Activated CD8-positive, alpha-beta T cell treated with anti-CD3 and anti-CD28 coated beads, Interleukin-2, amount 10 ng/mL, durations not matched to agents 7 days and 5 days (primary cell): ENCODE measurements at places on chromosomes 1 and 21.

DNA sequence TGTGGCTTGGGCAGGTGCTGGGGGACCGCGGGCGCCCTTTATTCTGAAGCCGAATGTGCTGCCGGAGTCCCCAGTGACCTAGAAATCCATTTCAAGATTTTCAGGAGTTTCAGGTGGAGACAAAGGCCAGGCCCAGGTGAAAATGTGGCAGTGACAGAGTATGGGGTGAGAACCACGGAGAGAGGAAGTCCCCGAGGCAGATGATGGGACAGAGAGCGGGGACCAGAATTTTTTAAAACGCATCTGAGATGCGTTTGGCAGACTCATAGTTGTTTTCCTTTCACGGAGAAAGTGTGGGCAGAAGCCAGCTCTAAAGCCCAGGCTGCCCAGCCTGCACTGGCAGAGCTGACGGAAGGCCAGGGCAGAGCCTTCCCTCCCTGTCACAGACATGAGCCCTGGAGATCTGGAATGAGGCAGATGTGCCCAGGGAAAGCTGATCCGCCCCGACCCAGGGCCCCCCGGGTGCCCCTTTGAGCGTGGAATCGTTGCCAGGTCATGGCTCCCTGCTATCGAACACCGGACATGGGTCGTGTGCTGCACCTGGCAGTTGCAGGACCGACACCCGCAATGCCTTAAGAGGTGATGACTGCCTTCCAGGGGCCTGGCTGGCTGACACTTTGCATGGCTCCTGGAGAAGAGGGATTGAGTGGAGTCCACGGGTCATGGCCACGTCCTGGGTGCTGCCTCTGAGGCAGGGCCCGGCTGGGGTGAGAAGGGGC, 6.5 kb upstream of the SLX9 start:
- H3K27ac ChIP-seq: no peak overlapping the region
- no peaks in the 10 kb centered on the region for H3K27me3 ChIP-seq
- DNase-seq: no peak
- H3K36me3 ChIP-seq: peaks cover 7% of the 10 kb centered on the region

DNA sequence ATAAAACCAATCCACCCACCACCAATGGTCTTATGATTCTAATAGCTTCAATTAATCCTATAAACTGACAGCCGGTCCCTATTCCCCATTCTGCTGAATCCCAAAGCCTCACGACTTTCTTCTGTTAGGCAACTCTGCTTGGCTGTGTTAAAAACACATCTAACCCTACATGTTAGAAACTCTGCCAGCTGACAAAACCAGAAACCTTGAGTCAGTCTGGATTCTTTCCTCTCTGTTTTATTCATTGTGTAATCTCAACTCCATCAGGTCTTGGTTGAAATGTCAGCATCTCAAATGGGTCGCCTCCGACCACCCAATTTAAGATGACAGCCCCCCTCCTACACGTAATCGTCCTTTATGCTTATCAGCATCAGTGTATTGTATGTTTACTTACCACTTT, 312.1 kb downstream of the DISC1 start:
- no peaks in the 10 kb centered on the region for H3K27me3 ChIP-seq
- H3K4me1 ChIP-seq: no peaks in the 10 kb centered on the region
- no peak overlapping the region for H3K4me3 ChIP-seq
- H3K27ac ChIP-seq: no peak overlapping the region

GRCh38 chr1:228804640-228805413, 69.5 kb downstream of the RHOU start:
- DNase-seq: peak; percentile 83
- H3K4me3 ChIP-seq: peak overlapping the region; percentile 59
- peaks cover 13% of the 10 kb centered on the region for H3K36me3 ChIP-seq
- H3K27ac ChIP-seq: peak overlapping the region; percentile 93
- H3K4me1 ChIP-seq: peaks cover 86% of the 10 kb centered on the region

DNA sequence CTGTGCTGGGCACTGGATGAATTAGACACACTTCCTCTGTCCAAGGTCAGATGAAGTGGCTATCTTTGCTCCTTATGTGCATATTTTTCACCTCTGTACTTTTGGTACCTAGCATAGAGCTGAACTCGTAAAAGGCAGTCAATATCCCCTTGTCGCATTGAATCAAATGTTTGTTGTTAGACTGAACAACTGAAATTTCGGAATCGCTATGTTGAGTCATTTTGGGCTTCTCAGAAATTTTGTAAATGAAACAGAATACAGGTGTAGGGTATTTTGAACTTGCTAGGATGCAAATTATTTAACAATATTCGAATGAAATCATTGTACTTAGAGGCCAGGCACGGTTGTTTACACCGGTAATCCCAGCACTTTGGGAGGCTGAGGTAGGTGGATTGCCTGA, 48.0 kb downstream of the PDE4B start:
- H3K4me1 ChIP-seq: no peaks in the 10 kb centered on the region
- no peak overlapping the region for H3K4me3 ChIP-seq
- peaks cover 20% of the 10 kb centered on the region for H3K27me3 ChIP-seq
- H3K27ac ChIP-seq: no peak overlapping the region

DNA sequence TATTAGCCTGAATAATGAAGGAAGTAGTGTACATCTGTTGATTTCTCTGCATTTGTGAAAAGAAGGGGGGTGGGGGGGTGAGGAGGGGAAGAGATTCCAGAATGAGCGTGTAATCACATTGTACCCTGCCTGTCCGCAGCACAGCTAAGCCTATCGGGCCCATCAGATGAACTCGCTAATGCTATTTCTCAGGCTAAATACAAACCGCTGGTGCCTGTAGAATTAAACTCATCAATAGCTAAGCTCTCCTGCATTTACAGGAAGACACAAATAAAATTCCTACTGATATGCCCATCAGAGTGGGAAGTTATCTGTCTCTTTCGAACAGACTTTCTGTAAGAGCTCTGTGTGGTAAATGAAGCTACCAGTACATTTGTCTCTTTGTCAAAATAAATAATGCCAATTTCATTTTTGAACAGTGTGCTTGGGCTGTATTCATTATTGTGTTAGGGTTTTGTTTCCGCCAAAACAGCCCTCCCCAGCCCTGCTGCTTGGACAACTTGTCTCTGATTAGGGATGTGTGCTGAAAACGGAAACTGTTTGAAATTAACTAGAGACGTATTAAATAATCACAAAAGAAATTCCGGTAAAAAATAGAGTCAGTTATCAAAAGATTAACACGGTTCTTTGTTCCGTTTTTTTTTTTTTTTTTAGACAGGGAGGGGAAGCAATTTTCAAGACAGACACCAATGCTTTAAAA, 305.4 kb downstream of the TTLL7 start:
- peak overlapping the region; percentile 74 for H3K4me3 ChIP-seq
- H3K27me3 ChIP-seq: no peaks in the 10 kb centered on the region
- DNase-seq: no peak
- H3K36me3 ChIP-seq: no peaks in the 10 kb centered on the region
- peaks cover 17% of the 10 kb centered on the region for H3K4me1 ChIP-seq

DNA sequence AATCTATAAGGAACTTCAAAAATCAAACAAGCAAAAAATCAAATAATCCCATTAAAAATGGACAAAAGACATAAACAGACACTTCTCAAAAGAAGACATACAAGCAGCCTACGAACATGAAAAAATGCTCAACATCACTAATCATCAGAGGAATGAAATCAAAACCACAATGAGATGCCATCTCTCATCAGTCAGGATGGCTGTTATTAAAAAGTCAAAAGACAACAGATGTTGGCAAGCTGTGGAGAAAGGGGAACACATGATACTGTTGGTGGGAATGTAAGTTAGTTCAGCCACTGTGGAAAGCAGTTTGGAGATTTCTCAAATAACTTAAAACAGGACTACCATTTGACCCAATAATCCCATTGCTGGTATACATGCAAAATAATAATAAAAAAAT, 226.4 kb downstream of the S1PR1 start:
- no peak overlapping the region for H3K4me3 ChIP-seq
- H3K4me1 ChIP-seq: no peaks in the 10 kb centered on the region
- H3K27me3 ChIP-seq: peaks cover 3% of the 10 kb centered on the region
- H3K27ac ChIP-seq: no peak overlapping the region
- DNase-seq: no peak

- no peaks in the 10 kb centered on the region for H3K27me3 ChIP-seq
- no peak overlapping the region for H3K4me3 ChIP-seq
- peaks cover 7% of the 10 kb centered on the region for H3K36me3 ChIP-seq
- DNase-seq: no peak
Measured at GRCh38 chr1:77762072-77762476, 2.4 kb upstream of the USP33 start.

DNA sequence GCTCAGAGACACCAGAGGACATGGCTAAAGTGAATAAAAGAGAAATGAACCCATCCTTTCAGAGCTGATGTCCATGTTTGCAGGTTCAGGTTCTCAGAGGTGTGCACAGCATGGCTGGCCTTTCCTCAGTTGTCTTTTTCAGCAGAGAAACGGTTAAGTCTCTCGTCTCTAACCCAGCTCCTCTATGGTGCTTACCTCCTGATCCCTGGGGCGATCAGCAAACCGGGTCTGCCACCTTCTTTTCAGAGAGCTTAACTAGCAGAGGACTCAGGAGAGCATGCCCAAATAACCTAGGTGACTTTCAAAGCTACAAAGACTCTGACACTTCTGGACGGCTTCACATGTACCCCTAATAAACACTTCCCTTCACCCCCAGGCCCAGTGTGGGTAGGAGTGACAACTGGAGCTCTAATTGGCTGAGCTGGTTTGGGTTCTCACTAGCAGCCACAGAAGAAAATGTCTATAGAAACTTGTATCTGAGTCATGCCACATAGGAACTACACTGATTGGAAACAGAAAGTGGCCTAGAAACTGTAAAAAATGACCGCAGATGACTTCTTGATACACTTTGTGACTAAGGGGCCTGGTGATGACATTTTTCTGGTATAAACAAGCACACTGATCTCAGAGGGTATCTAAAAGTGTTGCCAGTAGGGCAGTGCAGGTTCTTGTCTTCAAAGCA, at the start of gene AIM2:
TSS of gene AIM2 (minus strand) at position 329 of the 682 bp plus-strand sequence. CDS start 3,267 bp downstream, outside the sequence.
- H3K27me3 ChIP-seq: peaks cover 7% of the 10 kb centered on the region
- DNase-seq: peak; percentile 68
- H3K36me3 ChIP-seq: no peaks in the 10 kb centered on the region
- H3K27ac ChIP-seq: peak within 1 kb of the TSS; percentile 97
- peaks cover 21% of the 10 kb centered on the region for H3K4me1 ChIP-seq
- peak within 1 kb of the TSS; percentile 75 for H3K4me3 ChIP-seq

DNA sequence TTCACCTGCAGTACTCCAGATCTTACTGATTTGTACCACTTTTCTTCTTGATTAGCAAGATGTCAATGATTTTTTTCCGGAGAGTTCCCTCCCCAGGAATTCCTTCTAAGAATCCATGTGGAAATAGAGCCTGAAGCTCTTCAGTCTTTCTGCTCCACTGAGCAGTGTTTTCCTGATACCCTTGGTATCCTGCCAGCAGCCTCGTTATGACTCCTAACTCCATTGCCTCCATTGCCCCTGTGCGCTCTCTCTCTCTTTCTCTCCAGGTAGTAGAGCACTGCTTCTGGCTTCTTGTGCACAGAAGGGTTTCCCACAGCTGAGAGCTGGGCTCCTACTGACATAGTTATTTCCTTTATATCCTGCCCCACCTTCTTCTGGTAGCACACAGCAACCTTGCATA, 12.2 kb downstream of the UBE2U start:
- no peak overlapping the region for H3K4me3 ChIP-seq
- DNase-seq: no peak
- H3K27me3 ChIP-seq: peaks cover 24% of the 10 kb centered on the region
- H3K36me3 ChIP-seq: no peaks in the 10 kb centered on the region
- no peak overlapping the region for H3K27ac ChIP-seq

DNA sequence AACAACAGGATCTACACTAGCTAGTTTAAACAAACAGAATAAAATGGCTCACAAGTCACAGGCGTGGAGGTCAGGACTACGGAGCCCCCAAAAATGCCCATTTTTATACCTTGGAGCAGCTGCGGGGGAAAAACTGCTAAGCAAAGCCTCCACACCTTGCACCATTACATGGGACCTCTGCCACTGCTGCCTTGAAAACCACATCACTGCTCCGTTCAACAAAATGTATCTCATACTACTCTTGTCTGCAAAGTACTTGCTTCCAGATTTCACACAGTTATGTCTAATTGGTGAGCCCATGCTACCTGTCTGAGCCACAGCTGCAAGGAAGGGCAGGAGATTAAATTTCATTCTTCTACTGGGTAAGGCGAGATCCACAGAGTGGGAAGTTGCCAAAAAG, 24.4 kb downstream of the MRPL39 start:
- H3K4me1 ChIP-seq: peaks cover 19% of the 10 kb centered on the region
- no peak for DNase-seq
- no peaks in the 10 kb centered on the region for H3K27me3 ChIP-seq
- H3K27ac ChIP-seq: peak overlapping the region; percentile 48
- peaks cover 49% of the 10 kb centered on the region for H3K36me3 ChIP-seq
- no peak overlapping the region for H3K4me3 ChIP-seq

DNA sequence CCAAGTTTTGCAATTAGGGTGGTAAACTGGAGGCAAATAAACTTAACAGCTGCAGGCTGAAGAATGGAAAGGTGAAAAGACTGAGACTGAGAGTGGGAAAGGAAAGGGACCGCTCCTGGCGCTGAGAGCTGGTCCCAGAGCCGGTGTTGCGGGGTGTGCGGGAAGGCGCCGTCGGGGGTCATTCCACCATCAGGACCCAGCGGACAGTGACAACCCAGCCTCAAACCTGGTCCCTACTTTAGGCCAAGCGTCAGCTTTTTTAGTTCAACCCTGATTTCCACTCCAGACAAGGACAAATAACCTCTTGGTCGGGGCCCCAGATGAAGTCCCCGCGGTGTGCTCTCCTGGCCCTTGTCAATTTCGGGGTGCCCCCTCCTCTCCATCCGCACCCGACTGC, 145.8 kb upstream of the ETS2 start:
- H3K27me3 ChIP-seq: peaks cover 63% of the 10 kb centered on the region
- peak overlapping the region; percentile 37 for H3K4me3 ChIP-seq
- H3K36me3 ChIP-seq: no peaks in the 10 kb centered on the region

- no peaks in the 10 kb centered on the region for H3K36me3 ChIP-seq
- no peaks in the 10 kb centered on the region for H3K27me3 ChIP-seq
- no peak for DNase-seq
- H3K27ac ChIP-seq: no peak overlapping the region
- peaks cover 4% of the 10 kb centered on the region for H3K4me1 ChIP-seq
Measured at GRCh38 chr1:77539519-77540142, 142.8 kb downstream of the ZZZ3 start.

DNA sequence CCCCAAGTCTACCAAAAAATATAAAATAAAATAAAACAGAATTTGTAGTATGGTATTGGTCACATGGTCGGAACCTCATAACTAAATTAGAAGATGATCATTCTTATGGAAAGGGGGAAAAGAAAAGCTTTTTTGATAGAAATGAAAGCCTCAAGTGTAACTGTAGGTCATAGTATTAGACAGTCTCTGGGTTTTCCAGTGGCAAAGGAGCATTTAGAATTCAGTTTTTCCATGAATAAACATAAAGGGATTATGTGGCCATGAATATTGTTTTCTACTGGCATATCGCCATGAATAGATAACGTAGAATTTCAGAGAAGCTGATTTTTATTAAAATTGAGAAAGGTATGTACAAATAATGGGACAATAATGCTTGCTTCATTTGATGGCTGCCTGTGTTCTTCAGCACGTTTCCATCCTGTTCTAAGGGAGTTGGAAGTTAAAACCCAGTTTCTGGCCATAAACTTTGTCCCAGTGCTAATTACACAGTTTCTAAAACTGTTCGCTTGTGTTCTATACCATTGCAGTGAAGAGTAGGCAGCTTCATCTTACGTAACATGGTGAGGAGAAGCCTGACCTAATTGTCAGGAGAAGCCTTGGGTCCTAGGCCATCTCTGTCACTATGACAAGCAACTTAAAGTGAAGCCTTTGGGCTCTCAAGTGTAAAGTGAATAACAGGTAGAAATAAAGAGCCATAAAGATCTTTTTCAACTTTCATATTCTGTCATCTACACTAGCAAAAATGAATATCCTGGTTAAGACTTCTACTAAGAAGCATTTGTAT, 70.5 kb upstream of the PGD start:
- peaks cover 2% of the 10 kb centered on the region for H3K4me1 ChIP-seq
- H3K36me3 ChIP-seq: peaks cover 11% of the 10 kb centered on the region
- no peak overlapping the region for H3K4me3 ChIP-seq
- DNase-seq: no peak
- H3K27ac ChIP-seq: no peak overlapping the region
- H3K27me3 ChIP-seq: no peaks in the 10 kb centered on the region
